ENCODE measurements at places on chromosomes 2 and 18.

DNA sequence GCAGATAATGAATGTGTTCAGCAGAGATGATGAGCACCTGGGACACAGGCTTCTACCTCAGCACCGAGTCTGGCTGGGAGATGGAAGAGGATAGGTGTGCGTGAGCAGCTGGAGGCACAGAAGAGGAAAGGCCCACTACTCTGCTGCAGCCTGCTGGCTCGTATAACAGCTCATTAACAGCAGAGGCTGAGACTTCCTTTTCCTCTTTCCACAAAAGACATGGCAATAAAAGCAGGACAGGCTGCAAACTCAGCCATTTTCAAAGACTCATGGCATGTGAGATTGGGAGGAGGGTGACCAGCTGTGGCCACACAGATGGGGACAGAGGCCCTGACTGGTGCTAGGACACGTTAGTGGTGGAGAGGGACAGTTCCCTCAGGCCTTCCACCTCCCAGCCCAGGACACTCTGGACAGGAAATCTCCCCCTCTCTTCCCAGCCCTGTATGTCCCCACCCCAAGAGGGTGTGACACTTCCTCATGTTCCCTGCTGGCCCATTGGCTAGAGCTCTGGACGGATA lies 60.3 kb downstream of the CACNB4 start:
- DNase-seq, result no peak

- no peak for DNase-seq
Measured at GRCh38 chr2:42049221-42050009, 1.6 kb downstream of the PKDCC start.

- no peak for DNase-seq
Measured at GRCh38 chr18:7303316-7304060, 72.6 kb downstream of the LRRC30 start.

GRCh38 chr2:230268606-230269243 lies 43.2 kb downstream of the SP140 start:
- no peak for DNase-seq

DNA sequence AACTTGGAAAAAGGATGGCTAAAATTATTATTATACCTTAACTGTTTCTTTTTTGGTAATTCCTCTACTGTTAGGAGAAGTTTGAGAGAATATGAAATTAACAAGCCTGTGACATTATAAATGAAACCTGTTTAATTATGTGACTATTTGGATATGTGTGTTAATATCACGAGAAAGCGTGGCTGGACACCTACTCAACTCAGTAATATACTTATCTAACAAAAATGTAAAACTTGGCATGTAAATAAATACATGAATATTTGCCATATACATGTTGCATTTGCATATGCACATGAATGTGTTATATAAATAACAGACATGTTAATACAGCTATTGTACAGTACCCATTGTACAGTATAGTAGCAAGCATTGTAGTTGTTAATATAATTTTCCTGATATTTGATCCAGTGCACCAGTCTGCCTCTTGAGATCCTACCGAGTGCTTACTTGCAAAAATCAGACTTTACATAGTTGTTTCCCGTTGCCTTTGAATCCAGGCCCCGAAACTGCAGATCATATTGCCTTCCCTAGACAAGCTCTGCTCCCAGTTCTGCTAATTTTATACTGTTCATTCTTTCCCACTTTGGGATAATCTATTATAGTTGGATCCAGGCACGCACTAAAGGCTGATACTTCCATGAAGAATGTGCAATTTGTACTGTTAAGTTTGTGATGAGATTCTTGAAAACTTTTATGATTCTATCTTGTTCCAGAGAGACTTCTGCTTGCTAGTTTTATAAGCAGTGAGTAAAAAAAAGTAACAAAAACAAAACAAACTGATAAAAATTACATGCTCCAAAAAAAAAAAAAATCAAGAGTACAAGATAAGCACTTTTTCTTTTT lies 395.6 kb downstream of the ARHGAP15 start:
- DNase-seq, result no peak

DNA sequence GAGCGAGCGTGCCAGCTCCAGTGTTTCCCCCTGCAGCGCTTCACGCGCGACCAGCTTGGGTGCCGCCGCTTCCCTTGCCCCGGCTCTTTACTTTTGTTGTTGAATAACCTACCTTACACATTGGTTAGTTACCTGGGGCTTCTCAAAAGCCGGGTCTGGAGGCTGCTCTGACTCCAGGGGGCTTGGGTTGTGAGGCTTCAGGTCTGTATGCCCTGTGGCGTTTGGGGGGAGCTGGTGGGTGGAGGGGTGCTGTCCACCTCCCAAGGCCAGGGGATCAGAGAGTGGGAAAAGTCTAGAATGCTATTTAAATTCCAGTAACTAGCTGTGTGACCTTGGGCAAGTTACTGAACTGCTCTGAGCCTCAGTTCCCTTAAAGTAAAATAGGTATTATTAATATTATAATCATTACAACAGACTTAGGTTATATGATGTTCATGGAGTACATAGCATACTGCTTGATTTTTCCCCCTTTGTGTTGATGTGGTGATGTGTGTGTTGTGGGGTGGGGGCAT lies 770 bp downstream of the LYPD6B start:
- no peak for DNase-seq

DNA sequence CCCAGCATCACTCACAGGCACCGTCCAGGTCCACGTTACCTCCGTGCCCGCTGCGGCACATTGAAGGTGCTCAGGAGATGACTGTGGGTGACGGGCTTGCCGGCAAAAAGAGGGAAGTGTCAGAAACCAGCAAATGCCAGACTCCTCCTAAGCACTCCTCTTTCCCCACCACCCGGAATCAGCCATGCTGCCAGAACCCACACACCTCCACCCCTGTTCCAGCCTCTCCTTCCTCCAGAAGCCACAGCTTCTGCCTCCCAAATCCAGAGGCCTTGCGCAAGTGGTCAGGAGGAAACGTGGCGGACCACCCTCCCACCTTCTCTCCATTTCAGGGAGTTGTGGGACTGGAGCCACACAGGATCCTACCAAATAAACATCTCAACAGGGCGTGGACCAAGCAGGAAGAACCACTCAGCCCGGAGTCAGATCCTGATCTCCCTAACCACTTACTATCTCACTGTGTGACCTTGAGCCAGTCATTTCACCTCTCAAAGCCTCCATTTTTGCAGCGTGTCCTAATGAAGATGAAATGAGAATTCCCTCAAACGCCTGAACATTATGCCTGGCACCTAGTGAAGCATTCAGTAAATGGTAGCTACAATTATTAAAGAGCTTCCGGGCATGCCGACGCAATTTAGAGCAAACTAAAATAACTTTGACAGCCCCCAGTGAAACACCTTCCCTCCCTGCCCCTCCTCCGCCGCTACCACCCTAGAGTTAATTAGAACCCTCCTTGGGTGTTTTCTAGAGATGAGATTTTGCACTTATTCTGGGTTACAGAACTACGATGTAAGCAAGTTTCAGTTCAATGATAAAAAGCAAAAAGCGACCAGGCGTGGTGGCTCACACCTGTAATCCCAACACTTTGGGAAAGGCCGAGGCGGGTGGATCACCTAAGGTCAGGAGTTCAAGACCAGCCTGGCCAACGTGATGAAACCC lies 32.9 kb downstream of the SMAD7 start:
- DNase-seq, result no peak

DNA sequence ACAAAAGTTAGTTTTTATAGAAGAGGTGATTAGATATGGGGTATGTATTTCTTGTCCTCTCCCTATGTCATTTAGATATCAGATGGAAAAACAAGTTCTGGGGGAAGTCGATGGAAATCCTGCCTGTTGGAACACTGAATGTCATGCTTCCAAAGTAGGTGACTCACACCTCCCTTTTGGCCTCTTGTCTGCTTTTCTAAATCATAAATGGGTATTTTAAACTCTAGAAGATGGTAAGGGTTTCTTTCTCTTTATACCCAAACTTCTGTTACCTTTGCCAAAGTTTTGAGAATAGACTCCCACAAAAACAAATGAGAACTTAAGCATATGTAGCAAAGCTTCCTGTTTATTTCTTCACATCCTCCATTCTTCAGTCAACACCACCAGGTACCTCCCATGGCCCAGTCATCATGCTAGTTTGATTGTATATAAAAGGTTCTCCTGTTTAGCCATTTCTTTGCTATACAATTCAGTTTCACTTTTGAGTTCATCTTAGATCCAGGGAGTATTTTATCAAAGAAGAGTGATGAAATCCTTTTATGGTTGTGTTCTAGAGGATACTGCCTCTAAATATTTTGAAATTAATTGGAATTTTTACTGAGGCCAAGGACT lies 63.9 kb downstream of the PRKRA start:
- DNase-seq, result no peak

DNA sequence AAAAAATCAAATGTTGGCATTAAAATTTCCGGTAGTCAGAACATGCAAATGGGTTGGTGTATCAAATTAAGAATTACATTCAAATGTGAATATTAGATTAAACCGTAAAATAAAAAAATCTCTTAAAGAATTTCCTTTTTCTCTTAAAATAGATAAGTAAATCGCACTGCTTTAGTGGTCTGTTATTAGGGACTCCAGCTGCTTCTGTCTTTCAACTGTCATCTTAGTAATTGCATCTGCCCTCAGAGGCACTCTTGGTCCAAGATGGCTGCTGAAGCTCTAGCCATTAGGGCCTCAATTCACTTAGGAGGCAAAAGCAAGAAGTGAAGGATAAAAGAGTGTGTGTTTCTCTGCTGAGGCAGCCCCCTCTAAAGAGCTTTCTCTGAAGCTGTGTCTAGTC lies 132.4 kb downstream of the MGAT5 start:
- no peak for DNase-seq

GRCh38 chr2:208228476-208228875 lies 26.4 kb downstream of the IDH1 start:
- no peak for DNase-seq

DNA sequence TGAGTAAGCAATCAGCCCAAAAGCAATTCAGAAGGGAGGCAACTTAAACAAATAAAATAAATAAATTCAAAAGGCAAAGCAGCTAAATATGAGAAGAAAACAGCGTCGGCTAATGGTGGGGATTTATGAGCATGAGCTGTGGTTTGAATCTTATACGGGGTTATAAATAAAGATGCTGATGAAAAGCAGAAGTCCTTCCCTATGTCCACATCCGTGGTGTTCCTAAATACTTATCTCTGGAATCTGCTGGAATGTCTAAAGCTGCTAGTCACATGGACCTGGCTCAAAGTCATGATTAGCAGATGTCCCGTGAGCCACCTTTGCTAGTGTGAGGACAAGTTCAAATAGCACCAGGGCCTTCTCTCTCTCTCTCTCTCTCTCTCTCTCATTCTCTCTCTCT lies 33.8 kb downstream of the SMIM21 start:
- no peak for DNase-seq

GRCh38 chr2:199988151-199988550 lies 32.8 kb downstream of the MAIP1 start:
- DNase-seq, result no peak

DNA sequence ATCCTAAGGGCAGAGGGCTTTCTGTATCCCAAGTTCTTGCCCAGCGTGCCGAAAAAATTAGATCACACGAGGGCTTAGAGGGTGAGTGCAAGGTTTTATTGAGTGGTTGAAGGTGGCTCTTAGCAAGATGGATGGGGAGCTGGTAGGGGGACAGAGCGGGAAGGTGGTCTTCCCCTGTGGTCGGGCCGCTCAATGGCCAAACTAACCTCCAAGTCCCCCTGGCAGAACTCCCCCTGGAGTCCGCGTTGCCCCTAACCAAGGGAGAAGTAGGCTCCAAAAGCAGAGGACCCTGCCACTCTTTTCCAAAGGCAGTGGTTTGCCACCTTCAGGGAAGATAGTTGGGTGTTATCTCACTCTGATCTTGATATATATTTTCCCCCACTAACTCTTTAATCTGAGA lies 63.4 kb downstream of the LYPD1 start:
- DNase-seq, result no peak

DNA sequence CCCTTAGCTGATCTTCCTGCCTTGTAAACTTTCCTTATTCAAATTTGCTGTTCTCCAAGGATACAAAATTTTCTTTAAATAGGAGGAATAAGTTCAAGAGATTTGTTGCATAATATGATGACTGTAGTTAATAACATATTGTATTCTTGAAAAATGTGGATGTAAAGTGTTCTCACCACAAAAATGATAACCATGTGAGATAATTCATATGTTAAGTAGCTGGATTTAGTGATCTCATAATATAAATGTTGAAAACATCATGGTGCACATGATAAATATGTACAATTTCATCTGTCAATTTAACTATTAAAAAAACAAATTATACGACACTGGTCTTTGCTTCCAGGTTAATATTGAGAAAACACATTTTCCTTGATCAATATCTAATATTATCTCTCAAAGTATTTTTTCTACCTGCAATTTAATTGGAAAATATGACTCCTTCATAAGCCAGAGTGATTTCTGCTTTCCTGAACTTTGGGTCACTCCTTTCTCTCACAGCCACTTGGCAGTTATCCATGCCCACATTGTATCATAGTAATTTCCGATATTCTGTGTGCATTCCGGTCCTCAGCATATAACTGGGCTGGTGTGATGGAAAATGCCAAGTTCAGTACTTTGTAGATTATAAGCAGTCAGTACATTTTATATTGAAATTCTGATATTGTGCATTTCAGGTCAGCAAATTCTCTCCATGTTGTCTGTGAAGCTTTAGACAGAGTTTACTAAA lies 152.6 kb downstream of the GULP1 start:
- no peak for DNase-seq

GRCh38 chr2:112920923-112921532 lies 10.1 kb downstream of the IL37 start:
- DNase-seq, result no peak

GRCh38 chr2:140288726-140289125 lies 1508.5 kb upstream of the NXPH2 start:
- no peak for DNase-seq

- no peak for DNase-seq
Measured at GRCh38 chr2:102520009-102520408, 47.0 kb downstream of the SLC9A4 start.

Data from activated CD4-positive, CD25-positive, alpha-beta regulatory T cell treated with anti-CD3 and anti-CD28 coated beads, Interleukin-2, amount 50 U/mL, for 72 hours (primary cell).